Suppressor macrophage (primary cell): ENCODE measurements at places on chromosomes 1 and 21.

- DNase-seq, result no peak
Measured at GRCh38 chr1:221823561-221823960, 81.7 kb upstream of the DUSP10 start.

DNA sequence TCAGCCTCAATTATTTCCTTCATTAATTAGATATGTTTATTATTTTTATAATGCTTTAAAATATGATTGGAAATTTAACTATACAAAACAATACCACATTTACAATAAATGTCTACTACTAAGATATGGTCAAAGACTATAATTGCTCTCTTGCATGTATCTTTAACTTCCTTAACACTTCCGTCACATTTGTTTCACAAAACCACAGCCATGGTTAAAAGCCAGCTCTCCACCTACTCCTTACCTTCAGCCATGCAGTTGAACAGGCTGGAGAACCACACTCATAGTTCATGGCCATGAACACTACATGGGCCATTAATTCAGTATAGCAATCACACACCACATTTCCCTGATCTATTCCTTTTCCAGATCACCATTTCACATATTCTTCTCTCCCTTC lies 72.2 kb downstream of the NME7 start:
- no peak for DNase-seq

DNA sequence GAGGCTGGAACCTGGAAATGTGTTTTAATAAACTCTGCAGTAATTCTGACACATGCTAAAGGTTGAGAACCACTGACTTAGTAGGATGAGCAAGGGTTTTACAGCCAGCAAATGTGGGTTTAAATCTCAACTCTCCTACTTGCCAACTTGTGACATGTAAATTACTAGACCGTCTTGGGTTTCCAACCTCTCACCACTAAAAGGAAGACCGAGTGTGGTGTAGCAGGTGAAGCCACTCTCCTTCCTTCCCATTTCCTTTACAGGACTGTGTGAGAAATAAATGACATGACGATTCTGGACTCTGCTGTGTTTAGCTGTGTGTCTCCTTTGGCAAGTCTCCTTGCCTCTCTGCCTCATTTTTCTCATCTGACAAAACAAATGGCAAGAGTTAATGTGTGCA lies 49.5 kb upstream of the DNAJC6 start:
- no peak for DNase-seq

- no peak for DNase-seq
Measured at GRCh38 chr1:153793973-153794615, 18.9 kb downstream of the SLC27A3 start.

GRCh38 chr1:197307551-197307950 lies 39.5 kb downstream of the CRB1 start:
- no peak for DNase-seq

GRCh38 chr1:248306103-248306502 lies 2.9 kb upstream of the OR2T12 start:
- DNase-seq, result no peak

- no peak for DNase-seq
Measured at GRCh38 chr1:31793586-31794285, 22.1 kb downstream of the SPOCD1 start.

GRCh38 chr1:3664700-3665375 lies 12.5 kb downstream of the TP73 start:
- no peak for DNase-seq

GRCh38 chr21:37408464-37409193 lies 42.1 kb downstream of the DYRK1A start:
- DNase-seq, result no peak

GRCh38 chr1:112502826-112503225 lies 5.9 kb upstream of the WNT2B start:
- DNase-seq, result no peak

- peak; percentile 71 for DNase-seq
Measured at GRCh38 chr21:43812139-43812821, 22.9 kb downstream of the RRP1 start.

DNA sequence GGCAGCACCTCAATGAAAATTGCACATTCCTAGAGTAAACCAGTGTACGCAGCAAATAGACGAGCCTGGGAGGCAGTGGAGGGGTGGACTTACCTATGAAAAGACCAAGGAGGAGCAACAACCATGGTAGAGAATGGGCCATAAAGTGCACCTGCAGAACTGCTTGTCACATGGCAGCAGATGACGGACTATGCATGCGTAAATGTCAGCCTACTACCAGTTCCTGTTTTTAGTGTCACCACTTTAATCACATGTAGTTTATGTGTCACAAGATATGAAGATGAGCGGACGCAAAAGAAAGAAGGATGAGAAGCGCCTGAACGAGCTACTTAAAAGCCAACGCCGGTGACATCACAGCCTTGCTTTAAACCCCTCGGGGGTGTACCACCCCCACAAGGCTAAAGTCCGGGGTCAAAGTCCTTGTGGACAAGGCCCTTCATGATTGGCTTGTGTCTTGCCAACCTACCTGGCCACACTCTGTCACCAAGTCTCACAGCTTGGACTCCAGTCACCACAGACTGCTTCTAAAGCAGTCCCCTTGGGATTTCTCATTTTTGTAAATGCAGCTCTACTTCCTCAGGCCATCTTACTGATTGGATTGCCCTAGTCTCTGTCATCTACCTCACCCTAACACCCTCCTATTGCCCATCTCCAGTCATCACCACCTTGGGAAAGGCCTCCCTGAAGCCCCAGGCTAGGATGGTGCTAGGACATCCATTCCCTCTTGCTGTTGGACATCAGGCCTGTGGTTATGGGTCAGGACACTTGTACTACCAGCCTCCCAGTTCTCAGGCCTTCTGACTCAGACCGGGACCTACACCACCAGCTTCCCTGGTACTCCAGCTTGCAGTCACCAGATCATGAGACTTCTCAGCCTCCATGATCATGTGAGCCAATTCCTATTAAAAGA lies 6.0 kb upstream of the LY9 start:
- DNase-seq, result peak; percentile 84

GRCh38 chr1:30437059-30437576 lies 286.3 kb downstream of the MATN1 start:
- no peak for DNase-seq

- no peak for DNase-seq
Measured at GRCh38 chr1:17789926-17790325, 34.8 kb downstream of the ACTL8 start.

DNA sequence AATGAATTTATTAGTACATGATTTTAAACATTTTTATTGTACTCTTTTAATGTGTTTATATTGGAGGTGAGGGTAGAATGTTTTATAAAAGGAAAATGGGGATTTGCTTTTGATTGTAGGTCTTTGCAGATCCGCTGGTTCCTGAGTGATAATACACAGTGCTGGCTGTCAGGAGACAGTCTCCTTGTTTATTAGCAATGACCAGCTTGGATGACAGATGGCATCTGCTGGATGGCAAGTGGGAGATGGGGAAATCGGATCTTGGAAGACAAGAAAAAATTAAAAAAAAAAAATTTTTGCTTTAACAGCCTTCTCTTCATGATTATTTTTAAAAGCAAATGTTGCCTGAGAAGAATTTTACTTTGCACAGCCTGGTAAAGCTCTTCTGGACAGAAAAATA lies 4.4 kb upstream of the PHTF1 start:
- no peak for DNase-seq

DNA sequence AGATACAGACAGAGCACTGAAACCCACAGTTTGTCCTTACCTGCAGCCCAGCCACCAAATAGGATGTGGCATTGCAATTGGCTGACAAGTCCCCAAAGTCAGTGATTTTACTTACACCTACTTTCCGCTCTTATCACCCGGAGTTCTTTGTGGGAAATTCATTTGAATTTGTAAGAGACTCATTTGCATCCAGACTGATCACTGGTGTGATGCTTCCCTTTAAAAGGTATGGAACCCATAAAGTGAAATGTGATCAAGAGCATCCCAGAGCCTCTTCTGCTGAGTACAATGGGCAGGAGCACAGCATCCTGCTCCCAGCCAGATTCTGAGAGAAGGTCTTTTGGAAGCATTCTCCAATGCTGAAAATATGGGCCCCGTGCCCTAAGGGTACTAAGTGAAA lies 161.4 kb downstream of the DAB1 start:
- DNase-seq, result no peak

- DNase-seq, result no peak
Measured at GRCh38 chr1:172041742-172042141, 200.4 kb downstream of the DNM3 start.

- DNase-seq, result no peak
Measured at GRCh38 chr1:158901623-158902022, 29.7 kb upstream of the PYHIN1 start.

DNA sequence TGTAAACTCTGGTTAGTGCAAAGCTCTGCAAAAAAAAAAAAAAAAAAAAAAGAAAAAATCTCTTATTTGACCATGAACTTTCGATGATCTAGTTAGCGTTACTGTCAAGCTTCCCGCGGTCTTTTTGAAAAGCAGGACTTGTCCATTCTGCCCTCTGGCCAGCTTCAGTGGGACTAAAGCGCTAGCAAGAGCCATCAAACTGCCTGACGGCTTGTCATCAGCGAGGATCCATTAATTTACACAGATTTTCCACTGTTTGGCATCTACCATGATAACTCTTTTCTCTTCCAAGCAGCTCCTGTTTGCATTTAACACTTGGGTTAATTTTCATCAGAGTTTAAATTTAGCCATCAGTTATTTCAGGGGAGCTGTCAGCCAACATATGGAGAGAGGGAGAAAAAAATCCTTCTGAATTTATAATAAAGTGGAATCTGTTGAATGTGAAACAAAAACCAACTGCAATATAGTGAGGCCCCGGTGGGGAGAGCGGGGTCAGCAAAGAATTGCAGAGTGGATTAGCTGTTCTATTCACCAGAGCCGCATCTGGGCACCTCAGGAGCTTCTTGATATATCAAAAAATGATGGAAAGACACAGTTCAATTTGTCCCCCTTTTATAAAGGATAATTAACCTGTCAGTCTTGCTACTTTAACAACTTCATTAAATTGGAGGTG lies 298.2 kb downstream of the SPATA17 start:
- no peak for DNase-seq

DNA sequence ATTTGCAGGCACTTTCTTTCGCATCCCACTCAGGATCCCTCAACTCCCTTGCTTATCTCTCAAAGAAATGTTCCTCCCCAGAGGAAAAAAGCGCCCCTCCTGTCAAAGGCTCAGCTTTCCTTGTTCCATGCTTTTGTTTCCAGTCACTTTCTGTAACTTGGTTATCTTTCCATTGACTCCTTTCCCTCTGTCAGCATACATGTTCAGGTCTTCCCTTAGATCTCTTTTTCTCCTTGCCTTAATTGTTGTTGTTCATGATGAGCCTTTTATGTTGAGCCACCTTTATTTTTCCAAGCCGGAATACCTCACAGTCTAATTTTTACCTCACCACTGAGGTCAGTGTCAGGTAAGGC lies 46.5 kb upstream of the PODN start:
- no peak for DNase-seq

- DNase-seq, result no peak
Measured at GRCh38 chr1:34709547-34709946, 45.3 kb upstream of the GJB5 start.

DNA sequence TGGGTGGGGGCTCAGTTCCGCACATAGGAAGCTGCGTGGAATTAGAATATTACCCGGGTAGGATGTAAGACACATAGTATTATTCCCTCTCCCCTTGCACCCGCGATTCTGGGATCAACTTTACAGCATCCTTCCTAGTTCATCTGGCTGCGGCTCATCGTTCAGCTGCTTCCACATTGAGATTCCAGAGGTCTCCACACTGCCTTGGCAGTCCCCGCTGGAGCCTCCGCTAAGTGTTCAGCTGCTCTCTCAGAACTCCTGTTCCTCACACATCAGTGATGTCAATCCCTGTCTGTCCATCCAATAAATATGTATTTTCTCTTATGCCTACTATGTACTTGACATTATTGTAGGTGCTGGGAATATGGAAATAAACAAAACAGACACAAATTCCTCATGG lies 135.6 kb upstream of the SYT6 start:
- no peak for DNase-seq

- no peak for DNase-seq
Measured at GRCh38 chr1:5802606-5803005, 189.6 kb downstream of the NPHP4 start.

DNA sequence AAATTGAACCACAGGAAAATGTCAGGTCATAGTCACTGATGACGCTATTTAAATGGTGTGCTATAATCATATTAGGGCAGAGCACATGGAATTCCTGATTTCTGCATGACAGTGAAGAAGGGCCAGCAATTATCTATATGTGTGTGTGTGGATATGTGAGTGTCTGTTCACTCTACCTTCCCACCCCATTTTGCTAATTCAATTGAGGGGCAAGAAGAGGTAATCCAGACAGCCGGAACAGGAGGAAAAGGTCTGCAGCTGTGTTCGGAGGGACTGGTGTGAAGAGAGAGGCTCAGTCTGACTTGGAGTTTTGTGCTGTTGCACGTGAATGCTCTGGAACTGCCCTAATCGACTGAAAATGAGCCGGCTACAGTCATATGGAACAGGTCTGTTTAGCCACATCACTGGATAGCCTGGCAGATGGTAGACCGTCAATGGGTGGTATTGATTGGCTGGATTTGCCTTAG lies 5.1 kb upstream of the ELAVL4 start:
- DNase-seq, result no peak

DNA sequence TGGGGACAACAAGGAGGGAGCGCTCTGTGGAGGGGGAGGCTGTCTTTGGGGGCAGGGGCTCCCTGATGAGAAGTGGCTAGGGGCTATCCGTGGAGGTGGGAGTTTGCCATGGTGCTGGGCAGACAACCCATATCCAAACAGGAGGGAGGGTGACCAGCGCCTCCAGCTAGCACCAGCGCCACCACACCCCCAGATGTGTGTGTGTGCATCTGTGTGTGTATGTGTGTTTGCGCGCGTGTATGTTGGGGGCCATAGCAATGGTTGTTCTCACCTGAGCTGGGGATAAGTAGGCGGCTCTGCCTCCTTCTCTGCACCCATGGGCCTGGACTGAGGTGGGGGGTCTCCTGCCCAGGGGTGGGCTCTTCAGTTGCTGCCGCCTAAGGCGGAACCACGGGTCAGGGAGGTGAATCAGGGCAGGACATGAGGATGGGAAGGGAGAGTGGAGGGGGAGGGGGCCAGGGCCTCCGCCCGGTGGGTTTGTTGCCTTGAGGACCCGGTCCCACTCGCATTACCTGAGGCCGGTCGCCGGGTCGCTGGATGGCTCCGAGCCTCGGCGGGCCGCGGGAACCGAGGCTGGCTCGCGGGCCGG lies 345 bp downstream of the HPCAL4 start:
- no peak for DNase-seq

DNA sequence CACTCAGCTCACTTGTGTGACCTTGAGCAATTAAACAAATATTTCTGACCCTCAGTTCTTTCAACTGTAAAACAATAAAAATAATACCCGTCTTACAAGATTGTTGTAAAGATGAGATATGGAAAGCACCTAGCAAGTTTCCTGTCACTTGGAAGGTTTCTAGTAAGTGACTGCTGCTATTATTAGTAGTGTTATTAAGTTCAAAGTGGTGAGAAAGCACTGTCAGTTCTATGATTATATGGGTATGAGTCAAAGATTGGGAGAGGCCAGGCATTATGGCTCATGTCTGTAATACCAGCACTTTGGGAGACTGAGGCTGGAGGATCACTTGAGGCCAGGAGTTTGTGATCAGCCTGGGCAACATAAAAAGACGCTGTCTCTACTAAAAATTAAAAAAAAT lies 145.4 kb downstream of the C1orf21 start:
- no peak for DNase-seq

- DNase-seq, result peak; percentile 67
Measured at GRCh38 chr1:6785728-6786505, 663 bp downstream of the CAMTA1 start.

GRCh38 chr1:240599299-240599698 lies 12.7 kb downstream of the GREM2 start:
- DNase-seq, result no peak
